GM12864 (cell line): ENCODE measurements at places on chromosomes 11 and 22.
A peak's percentile ranks its signal among the peaks of the same experiment; 100 is the strongest.

GRCh38 chr11:30015725-30016412 is 961 bp downstream of the KCNA4 start:
- DNase-seq, result no peak

GRCh38 chr11:43359422-43359818 is 700 bp downstream of the TTC17 start:
- peak; percentile 57 for DNase-seq

DNA sequence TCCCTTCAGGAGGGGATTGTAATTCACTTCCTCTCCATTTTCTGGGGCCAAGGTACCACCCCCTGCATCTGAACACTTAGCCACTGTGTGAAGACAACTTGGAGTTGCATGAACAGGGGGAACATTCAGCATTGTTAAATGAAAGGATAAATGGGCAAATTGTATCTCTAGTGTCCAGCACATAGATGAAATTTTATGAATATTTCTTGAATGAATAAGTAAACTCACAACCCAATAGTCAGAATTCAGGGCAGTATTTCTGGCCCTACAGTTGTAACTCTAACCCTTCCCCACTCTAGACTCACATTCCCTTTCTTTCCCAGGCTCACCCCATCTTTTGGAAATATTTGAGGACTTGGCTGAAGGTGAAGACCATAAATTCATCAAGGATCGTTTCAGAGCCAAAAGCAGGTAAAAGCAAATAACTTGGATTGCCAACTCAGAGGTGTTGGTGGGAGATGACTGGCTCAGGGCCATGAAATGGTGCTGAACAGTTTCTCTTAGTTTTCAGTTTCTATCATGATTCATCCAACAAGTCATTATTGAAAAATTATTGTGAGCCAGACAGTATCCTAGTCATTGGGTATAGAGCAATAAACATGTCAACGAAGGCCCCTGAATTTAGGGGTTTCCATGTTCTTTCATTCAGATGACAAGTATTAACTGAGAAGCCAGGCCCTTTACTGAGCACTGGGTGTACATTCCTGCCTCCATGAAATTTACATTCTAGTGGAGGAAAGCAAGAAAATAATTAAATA is 33.3 kb upstream of the ZC3H12C start:
- no peak for DNase-seq

GRCh38 chr22:29267462-29267857 is 321 bp downstream of the RHBDD3 start:
- DNase-seq, result no peak

GRCh38 chr11:78427615-78428265 is 10.1 kb upstream of the GAB2 start:
- DNase-seq, result no peak

- DNase-seq, result no peak
These were observed 256.3 kb downstream of the BRD1 start for GRCh38 chr22:49571326-49571725.

- no peak for DNase-seq
These were observed 40.9 kb upstream of the PRR5 start for GRCh38 chr22:44661070-44661469.

- DNase-seq, result no peak
These were observed 64.7 kb downstream of the FCHSD2 start for GRCh38 chr11:73077454-73077853.

DNA sequence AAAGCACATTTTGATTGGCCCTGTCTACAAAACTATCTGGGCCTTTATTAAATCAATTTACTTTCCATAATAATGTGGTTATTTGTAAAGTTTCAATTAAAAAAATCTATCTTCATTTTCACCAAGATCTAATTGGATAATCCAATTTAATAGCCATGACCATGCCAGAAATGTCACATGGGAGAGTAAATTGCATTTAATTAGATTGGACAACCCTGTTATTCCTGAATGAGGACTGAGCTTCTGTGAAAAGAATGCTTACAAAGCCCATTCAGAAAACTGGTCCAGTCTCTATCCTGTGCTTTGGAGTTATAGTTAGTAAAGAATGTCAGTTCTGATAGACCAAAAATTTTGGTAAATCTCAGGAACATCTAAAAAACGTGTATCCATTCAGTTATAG is 541.9 kb upstream of the ANO5 start:
- DNase-seq, result no peak

- no peak for DNase-seq
These were observed 11.1 kb upstream of the LDLRAD3 start for GRCh38 chr11:35932681-35933319.

DNA sequence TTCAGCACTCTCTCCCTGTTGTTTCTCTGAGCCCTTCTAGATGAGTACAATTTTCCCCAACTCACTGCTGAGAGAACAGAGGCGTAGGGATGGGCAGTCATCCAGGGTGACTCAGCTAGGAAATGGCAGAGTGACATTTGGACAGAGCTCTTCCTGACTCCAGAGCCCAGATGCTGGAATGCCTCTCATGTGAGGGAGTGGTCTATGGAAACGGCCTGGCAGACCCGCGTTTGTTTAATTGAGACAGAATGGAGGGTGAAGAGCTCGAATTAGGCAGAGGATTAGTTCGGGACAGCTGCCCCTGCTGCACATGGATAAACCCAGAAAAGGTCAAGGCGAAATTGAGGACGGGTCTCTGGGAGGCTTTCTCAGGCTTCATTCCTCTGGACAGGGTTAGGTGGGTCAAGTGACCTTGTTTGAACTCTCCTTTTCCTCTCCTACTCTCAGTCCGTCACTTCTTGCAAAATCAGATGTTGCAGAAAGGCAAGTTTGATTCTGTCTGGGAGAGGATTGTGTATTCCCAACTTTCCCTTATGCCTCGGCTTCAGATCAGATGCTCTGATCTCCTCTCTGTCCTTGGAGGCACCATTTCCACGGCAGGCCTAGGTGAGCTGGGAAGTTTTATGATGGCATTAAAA is 7.6 kb upstream of the LMO2 start:
- DNase-seq, result no peak

- DNase-seq, result no peak
These were observed 590.7 kb downstream of the TBC1D22A start for GRCh38 chr22:47352920-47353700.

DNA sequence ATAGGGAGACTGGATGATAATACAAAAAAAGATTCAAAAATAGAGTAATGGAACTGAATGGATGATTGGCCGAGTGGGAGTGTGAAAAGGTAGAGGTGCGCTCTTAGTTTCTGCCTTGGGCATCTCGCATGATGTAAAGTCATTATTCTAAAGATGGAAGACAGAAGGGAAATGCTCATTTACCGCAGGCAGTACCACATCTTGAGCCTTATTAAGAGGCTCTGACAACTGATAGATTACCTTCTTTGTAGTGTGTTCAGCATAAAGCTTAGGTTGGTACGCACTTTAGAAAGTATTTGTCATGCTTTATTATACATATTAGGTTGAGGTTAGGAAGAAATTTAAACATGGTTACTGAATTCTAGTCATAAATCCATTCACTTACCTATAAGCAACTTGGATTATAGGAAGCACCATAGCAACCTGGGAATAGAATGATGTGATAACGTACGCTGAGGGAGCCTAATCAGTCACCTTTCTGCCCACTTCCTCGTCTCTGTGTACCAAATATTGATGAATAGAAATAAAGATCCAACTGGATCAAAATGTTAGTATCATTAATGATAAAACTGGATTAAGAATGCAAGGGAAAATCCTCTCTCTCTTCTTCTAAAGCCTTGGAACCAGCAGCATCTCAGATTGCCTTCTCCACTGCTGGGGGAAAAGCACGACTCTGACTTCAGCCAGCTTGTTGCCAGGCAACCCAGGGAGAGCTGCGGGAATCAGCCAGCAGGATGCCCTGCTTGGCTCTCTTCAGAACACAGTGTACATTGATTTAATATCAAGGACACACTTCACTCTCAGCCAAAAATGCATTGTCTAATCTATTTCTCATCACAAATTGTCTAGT is 29.0 kb upstream of the VWA5A start:
- no peak for DNase-seq

- no peak for DNase-seq
These were observed 31.7 kb downstream of the POLR3H start for GRCh38 chr22:41512421-41513194.
